NCI-H2081 treated with DMSO at 0.1 percent for 48 hours (cell line): ENCODE measurements at places on chromosomes 2 and 18.

GRCh38 chr18:933082-933481, 28.4 kb downstream of the ADCYAP1 start:
- no peak for DNase-seq

DNA sequence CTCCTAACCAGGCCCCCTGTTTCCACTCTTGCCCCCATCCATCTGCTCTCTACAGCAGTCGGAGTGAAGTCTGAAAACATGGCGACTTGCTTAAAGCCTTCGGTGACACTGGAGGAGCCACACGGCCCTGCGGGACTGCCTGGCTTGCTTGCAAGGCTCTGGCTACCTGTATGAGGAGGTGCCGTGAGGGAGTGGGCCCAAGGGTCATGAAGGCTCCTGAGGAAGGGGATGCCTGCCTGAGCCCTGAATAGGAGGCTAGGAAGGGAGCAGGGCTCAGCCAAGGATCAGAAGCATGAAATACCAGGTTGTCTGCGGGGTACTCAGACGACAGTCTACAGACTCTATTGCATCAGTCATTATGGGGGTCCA, 75.4 kb downstream of the EMX1 start:
- no peak for DNase-seq

GRCh38 chr2:102282678-102283091, 28.7 kb upstream of the IL1RL1 start:
- no peak for DNase-seq

DNA sequence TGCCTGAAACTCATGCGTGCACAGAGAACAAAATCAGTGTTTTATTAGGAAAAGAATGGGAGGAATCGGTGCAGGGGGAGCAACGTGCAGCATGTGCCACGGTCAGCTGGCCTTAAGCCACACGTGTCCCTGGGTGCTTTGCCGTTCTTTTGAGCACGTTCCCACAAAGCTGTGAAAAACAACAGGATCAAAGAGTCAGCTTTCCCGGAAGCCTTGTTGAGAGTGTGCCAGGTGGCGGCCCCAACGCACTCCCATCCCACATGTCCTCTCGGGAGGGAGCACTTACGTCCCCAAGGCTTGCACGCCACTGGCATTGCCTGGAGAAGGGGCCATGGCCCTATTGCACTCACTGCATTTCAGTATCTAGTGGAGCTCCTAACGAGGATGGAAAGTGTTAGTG, 511.2 kb downstream of the EIPR1 start:
- no peak for DNase-seq

GRCh38 chr2:144466637-144467036, 53.3 kb downstream of the ZEB2 start:
- no peak for DNase-seq

DNA sequence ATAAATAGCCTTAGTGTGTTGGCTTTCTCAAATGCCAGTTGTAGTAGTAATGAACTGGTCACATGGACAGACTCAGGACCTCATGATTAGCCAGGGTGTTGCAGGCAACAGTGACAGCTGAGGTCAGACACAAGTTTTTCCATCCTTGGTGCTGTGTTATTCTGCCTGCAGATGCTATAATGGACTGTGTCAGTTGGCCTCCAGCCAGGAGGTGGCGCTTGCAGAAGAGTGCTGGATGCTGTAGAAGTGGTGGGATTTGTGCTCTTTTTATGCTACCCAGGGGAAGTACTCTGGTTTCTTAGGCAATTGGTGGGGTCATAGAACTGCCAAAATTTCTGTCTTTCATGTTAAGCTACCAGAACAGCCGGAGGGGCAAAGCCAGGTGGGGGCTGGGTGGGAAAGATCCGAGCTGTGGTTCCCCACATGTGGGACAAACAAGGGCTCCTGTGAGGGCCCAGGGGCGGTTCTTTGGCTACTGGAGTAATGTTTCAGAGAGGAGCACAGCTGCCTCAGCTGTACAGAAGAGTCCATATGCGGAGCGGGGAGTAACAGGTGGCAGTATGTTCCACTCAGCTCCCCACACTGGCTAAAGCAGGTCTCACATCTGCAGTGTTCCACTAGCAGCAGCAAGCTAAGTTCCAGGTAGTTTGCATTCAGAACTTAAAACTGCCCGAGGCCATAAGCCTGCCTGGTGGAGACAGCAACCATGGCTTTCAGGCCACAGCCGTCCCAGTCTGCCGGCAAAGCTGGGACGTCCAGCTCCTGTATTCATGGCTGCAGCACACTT, 104.4 kb downstream of the GULP1 start:
- no peak for DNase-seq

- DNase-seq, result no peak
These were observed 32.0 kb upstream of the GPR55 start for GRCh38 chr2:230956827-230957755.

DNA sequence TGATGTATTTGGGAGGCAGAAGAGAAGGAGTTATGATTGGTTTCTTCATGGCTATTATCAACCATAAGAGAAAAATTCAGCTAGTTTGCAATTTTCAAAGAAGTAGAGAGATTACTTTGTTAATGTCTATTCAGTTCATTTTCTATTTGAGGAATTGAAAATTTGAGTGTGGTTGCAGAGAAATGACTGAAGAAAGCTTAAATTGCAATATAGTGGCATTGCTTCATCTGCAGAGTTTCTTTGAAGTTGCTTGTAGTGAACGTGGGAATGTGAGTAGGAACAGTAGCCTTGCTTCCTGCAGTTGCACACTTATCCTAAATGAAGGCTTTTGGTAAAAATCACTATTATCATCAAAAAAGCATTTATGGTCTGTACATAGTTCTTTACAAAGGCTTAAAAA, 14.7 kb upstream of the CYRIA start:
- no peak for DNase-seq

DNA sequence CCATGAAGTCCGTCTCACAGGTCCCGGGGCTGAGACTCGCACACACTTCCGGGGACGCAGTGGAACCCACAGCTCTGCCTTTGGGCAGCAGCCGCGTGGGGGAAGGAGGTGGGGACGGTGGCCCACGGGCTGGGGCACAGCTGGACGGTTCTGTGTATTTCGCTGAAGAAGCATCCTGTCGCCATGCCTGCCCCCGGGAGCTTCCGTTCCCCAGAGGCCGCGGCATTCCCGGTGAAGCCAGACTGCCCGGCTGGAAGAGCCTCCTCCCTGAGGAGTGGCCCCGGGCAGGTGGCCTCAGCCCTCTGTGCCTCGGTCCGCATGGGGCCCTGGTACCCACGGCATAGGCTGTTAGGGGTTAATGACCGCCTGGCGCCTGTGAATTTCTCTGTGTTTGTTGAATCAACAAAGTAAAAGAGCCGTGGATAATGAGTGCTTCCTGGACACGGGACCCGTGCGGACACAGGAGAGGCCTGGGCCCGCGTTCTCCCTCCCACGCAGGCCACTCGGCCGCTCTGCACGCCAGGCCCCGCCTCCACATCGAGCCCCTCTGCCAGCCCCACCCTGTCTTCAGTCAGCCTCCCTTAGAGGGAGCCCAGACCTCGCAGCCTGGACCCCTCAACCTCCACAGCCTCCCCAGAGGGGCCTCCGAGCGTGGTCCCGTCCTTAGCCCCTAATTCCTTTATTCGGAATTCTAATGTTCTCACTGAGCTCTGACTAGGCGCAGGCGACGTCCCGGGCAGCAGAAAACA, 51.0 kb downstream of the KCNG2 start:
- no peak for DNase-seq

DNA sequence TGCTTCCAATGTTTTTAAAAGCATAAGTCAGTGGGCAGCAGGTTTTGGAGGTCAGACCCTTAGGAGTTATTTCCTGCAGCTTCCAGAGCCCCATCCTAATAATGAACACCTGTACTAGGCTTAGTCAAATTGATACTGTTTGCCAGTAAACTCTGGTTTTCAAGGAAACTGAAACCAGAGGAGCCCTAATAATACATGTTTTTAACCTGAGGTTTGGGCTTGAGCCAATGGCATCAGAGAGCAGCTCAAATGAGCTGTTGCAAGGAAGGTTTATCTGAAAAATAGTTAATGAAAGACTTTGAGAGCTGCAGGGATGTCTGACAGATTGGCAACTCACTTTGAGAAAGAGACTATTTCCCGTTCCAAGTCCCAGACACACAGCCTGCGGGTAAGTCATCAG, 54.6 kb downstream of the DCC start:
- DNase-seq, result no peak

- no peak for DNase-seq
These were observed 52.6 kb upstream of the TACR1 start for GRCh38 chr2:75251896-75252295.

DNA sequence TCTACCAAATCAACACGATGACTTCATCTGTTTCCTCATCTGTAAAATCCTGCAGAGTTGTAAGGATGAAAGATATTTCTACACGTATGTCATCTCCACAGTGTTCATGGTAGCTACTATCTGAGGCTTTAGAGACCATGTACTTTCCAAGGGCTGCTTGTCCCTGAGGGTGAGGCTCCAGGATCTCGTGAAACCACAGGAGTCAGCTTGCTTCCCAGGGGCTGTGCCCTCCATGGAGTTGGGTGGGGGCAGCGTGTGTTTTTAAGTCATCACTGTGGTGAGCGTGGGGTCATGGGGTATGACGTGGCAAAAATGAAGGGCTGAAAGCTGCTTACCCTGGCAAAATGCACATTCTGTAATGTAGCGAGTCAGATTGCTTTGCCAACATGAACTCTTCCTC, 81.6 kb downstream of the ASAP2 start:
- DNase-seq, result no peak
